Activated CD4-positive, alpha-beta T cell treated with anti-CD3 and anti-CD28 coated beads, Interleukin-2, amount 50 U/mL, for 4 hours (primary cell): ENCODE measurements at places on chromosomes 2 and 18.

DNA sequence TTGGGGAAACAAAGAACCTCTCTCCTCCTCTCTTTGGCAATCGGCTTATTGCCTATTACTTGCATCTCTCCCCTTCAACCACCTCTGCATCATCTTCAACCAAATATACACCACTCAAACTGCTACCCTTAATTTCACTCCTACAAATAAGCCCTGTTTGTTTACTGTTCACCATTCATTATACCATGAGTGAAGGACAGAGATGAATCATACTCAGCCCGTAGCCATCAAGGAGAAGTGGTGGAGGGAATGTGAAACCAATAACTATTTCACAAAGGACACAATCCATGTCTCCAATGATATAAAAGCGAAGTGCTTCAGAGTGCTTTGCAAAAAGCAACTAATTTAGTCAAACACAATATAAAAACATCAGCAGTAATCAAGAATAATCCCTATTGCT is 76.8 kb downstream of the CACNB4 start:
- no peak for DNase-seq

DNA sequence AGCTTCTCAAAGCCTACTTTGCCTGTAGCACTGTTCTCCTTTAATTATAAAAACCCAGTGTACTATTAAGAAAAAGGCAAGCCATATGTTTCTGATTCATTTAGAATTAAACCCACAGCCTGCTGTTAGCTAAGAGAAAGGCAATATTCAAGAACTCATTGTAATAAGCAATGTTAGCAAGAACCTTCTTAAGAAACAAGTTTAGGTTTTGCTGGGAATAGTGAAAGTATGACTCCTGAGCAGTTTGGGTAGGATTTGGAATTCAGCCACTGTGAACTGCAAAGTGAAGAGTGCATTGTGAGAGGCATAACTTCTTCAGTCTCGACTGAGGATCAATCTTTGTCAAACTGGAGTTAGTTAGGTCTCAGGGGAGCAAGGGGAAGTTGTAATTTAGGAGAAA is 206.5 kb upstream of the NT5C1B start:
- no peak for DNase-seq

GRCh38 chr2:97911922-97912575 is 83.7 kb downstream of the TMEM131 start:
- no peak for DNase-seq

DNA sequence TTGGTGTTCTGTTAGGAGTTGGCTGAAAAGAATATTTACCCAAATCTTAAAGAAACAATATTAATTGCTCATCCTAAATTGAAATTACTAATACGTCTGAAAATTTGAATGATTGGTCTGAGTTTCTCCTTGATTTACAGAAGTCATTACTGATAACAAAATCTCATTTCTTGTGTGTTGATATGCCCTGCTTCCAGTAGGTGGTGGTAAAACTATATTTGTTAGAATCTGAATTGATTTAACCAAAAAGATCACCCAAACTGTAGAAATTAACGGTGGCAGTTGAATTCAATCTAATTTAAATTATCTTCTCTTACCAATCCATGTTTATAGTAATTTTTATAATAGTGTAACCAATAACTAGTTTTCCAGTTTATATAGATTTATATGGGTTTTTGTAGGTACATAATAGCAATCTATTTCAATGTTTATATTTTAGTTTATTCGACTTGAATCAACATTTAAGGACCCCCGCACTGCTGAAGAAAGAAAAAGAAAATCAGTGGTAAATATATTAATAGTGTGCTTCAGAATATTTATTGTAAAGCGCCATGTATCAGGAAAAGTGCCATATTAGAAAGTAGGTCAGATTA is 38.3 kb downstream of the PAPOLG start:
- no peak for DNase-seq

DNA sequence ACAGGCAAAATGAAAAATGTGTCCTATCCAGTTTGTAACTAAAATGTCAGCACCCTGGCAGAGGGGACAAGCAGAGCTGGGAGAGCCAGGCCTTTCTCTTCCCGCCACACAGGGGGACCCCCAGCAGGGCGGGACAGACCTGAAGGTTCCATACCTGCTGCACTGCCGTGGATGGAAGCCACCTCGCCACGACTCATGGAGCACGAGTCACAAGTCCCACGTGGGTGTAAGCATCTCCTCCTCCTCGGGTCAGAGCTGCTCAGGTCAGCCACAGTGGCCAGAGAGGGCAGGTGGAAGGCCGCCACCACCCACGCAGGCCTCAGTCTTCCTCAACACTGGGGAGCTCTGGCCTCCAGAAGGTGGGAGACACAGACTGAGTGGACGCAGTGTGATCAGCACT is 21.0 kb downstream of the C1QL2 start:
- DNase-seq: no peak

DNA sequence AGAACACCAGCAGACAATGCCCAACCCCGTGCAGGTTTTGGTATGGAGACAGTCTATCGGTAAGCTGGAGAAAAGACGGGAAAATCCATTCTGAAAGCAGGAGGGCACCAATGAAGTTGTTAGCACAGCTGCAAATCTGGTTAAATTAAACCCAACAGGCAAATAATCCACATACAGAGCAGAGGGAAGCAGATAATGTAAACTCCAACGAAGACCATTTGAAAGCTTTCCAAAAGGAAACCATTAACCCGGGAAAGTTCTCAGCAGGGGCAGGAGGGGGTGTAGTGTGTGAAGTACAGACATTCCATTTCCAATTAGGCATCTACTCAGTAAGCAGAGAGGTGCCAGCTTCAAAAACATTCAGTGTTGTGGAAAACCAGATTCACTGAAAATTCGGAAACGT is 10.3 kb downstream of the EDAR start:
- DNase-seq: no peak
